ENCODE measurements at places on chromosomes 6 and 20.

DNA sequence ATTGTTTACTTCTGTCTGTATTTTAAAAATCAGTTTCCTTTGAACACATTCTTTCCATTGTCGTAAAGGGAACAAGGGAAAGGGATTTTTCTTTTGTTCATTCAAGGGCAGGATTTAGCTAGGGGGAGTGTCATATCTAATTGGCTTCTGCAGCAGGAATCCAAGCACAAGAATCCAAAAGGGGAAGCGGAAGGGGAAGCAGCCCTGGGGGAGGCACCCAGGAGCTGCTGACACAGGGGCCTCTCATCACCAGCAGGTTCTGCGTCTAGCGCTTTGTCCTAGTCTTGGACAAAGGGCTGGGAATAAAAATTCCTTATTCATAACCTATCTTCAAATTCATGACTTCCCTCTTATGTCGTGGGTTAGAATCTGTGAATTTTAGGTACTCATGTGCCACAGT, 13.7 kb downstream of the RIPK1 start:
- no peak for DNase-seq

GRCh38 chr20:64119301-64119680, 11.9 kb upstream of the NPBWR2 start:
- DNase-seq, result peak; percentile 47

GRCh38 chr6:114119056-114119455, 148.1 kb upstream of the HDAC2 start:
- DNase-seq, result no peak

DNA sequence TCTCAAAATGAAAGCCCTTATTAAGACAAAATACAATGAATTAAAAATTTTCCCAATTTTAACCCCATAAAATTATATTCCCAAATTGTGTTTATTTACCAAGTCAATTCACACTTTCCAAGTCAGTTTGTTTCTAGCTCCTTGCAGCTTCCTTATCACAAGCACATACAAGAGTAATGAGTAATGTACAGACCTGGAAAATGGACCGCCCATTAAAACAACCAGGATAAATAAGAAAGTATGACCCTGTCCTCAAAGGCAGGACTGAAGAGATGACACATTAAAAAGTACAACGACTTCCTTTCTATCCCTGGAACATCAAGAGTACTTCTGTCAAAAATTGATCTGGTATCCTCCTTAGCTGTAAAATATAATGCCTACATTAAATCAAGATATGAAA, 47.1 kb upstream of the TMX4 start:
- DNase-seq, result no peak

- DNase-seq, result no peak
These were observed 45.3 kb upstream of the COL21A1 start for GRCh38 chr6:56292505-56293181.

DNA sequence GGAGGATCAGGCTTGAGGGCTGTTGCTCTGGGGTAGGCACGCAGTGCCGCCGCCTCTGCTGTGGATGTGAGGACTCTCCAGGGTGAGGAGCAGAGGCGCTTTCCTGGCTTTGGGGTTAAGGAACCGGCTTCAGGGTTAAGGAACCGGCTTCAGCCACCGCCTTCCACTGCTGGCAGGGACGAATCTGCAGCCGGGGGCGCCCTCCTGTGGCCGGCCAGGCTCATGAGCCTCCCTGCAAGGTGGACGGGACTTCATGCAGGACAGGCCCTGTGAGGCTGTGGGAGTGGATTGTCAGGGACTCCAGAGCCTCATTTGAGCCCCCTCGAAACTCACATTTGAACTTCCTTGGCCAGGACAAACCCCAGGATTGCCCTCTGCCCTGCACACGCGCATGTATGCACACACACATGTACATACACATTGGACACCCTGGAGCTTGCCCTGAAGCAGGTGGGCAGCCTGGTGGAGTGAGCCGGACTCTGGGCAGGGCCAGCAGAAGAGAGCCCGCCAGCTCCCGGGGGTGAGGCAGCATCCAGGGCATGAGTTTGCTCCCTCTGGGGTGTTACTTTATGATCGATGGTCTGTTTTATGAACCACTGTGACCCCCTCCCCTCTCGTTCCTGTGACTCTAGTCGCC, 146.9 kb downstream of the PHACTR3 start:
- peak; percentile 7 for DNase-seq

DNA sequence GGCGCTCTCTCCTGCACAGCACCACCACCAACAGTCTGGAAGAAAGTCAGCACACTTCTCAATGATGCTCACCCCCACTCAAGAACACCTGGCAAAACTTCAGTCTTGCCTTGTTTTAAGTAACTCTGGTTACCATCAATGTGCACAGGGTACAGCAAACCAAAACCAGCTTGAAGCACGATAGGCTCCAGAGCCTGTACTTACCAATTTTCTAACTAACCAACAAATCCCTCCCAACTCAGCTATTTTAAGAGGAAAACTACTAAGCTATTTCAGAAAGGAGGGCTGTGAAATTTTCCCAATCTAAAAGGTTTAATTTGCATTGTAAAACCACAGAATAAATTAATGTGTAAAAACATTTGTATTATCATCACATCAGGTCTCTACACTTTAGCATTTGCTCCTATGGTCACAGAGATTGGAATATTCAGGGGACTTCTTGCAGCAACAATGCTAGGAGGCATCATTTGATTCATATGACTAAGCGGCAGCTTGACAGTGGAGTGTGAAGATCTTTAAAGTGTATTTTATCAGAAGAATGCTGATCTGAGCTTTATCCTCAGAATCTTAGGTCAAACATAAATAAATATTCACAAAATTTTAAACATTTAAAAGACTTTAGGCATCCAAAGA, 82.8 kb downstream of the RALGAPA2 start:
- DNase-seq, result no peak

GRCh38 chr6:26743157-26743821, 83.7 kb upstream of the ZNF322 start:
- DNase-seq, result peak; percentile 34
